ENCODE measurements at places on chromosomes 13 and 19.

GRCh38 chr19:38262585-38263268, 1.6 kb upstream of the SPINT2 start:
- DNase-seq, result peak; percentile 39

- no peak for DNase-seq
Measured at GRCh38 chr13:33392794-33393405, 107.3 kb upstream of the STARD13 start.

- no peak for DNase-seq
Measured at GRCh38 chr19:33486407-33486806, 35.2 kb downstream of the PEPD start.

- DNase-seq, result no peak
Measured at GRCh38 chr13:36728006-36728405, 54.2 kb downstream of the SERTM1 start.

- no peak for DNase-seq
Measured at GRCh38 chr13:97982286-97982685, 28.8 kb downstream of the IPO5 start.

GRCh38 chr13:32040689-32041088, 9.1 kb downstream of the FRY start:
- DNase-seq, result no peak

GRCh38 chr13:33289966-33290365, 4.4 kb upstream of the STARD13 start:
- DNase-seq, result no peak

GRCh38 chr13:53807251-53807834, 778.7 kb downstream of the OLFM4 start:
- no peak for DNase-seq

- no peak for DNase-seq
Measured at GRCh38 chr13:112350300-112350699, 25.9 kb upstream of the SPACA7 start.

- DNase-seq, result no peak
Measured at GRCh38 chr19:49297403-49297802, 27.6 kb downstream of the SLC6A16 start.
